ENCODE measurements at places on chromosomes 12 and 14.
A peak's percentile ranks its signal among the peaks of the same experiment; 100 is the strongest.

DNA sequence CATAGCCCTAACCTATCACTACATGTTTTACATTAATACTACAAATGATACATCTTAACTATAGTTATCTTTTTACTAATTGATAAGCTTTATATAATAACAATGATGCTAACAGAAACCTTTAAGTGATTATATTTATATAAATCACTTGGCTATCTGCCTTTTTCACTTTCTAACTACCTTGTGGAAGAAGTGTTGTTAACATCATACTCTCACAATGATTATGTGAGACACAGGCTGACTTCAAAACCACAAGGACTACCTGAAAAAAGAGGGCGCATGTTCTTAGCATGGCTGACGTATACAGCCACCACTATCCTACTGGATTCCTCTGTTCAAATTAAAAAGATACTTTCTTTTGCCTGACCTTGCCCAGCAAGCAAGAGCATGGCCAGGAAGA lies 135.3 kb upstream of the SOX5 start:
- no peak for DNase-seq

DNA sequence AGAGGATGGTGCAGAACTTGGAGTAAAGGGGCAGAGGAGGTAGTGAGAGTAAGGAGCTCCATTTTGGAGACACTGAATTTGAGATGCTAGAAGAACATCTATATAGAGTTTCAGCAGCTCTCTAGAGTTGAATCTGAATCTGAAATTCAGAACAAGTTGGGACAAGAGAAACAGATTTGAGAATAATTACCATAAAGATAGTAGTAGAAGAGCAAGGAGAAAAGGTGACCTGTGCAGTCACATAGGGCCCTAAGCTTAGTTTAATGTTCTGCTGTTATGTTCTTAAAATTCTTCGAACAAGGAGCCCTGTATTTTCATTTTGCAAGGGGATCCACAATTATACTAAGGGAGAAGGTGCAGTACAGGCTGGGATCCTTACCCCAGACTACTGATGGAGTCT lies 7.4 kb downstream of the REM2 start:
- no peak for DNase-seq

- peak; percentile 54 for DNase-seq
Measured at GRCh38 chr12:124497039-124497438, 70.4 kb downstream of the NCOR2 start.

- no peak for DNase-seq
Measured at GRCh38 chr14:79788346-79788745, 423.0 kb downstream of the DIO2 start.

DNA sequence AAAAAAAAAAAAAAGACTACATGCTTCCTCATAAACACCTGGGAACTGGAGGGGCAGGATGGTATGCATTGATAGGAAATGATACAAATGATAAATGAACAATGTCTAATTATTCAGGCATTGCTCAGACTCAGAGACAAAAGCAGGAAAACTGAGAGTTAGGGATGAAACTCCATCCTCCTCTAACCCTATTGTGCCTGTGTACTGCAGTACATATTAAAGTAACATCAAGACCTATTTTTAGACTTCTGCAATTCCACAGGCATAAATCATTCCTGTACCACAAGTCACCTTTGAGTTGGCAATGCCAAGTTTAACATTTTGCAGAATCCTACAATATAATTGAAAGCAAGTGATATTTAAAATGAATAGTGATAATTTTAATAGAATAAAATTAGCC lies 156.5 kb upstream of the USP15 start:
- no peak for DNase-seq

DNA sequence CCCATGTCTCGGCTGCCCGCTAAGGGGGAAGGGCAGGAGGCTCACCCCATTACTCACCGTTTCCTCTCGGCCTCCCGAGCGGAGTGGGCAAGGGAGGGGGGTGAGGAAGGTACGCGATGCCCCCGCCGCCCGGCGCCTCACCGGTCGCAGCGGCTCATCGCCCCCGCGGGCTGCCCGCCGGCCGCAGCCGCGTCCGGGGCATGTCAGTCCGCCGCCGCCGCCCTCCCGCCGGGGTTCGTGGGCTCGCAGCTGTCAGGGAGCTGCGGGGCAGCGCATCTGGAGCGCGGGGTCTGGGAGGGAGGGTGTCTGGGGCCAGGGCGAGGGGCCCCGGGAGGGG lies 461 bp downstream of the SLC8A3 start:
- DNase-seq, result peak; percentile 16

DNA sequence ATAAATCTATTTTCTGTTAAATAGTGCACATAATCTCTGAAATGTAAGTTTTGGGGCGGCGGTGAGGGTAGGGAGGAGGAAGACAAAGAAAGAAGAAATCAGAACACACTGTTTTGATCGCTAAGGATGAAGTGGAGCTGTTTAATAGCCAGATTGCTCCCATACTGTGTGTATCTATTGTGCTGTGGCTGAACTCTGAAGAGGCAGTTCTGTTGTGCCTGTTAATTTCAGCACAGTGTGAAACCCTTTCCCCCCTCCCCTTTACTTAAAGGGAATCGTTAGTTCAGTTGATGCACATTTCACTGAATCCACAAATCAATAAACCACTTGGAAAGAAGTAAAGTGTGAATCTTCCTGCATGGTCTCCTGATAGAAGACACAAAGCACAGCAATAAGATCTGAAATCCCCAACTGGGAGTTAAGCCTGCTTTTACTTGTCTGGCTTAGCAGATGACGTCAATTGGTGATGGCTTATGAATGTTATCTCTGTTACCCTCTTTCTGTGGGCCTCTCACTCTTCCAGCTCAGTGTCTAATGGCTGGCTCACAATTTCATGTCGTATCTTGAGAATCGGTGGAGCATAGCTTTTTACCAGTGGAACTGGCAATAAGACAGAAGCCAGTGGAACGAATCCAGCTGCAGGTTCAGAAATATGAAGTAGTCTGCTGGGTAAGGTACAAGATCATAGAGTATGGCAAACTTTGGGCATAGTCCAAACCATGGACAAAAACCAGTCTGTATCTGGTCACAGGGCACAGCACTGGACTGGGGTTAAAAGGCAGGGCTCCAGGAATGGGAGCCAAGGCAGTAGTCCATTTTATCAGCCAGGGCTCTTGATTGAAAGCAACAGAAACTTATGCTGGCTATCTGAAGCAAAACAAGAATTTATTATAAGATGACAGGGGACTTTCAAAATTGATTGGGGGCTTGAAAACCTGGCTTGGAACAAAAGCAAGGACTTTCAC lies 413.5 kb upstream of the SEL1L start:
- DNase-seq, result no peak

DNA sequence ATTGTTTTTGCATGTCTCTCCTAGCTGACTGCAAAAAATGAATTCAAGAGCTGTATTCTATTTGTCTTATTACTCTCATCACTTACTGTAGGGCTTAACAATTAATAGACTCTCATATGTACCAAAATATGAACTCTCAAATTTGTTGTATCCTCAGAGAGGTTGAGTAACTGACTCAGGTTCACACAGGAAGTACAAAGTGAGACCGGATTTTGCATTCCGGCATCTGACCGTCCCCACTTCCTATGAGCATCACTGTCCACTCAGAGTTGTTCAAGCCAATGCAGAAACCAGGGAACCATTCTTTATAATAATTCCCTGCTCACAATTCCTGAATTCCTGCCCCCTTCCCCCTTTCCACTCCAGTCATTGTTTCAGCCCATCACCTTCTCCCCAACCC lies 113.3 kb upstream of the AMIGO2 start:
- DNase-seq, result no peak

DNA sequence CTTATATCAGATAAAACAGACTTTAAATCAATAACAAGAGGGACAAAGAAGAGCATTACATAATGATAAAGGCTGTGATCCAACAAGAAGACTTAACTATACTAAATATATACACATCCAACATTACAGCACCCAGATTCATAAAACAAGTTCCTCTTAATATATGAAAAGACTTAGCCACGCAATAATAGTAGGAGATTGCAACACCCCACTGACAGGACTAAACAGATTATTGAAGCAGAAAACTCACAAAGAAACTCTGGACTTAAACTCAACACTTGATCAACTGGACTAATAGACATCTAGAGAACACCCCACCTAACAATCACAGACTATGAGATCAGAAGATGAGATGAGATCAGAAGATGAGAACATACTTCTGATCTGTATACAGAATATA lies 5.7 kb upstream of the CLEC14A start:
- no peak for DNase-seq

GRCh38 chr12:132490422-132491137 lies 629 bp downstream of the FBRSL1 start:
- no peak for DNase-seq

DNA sequence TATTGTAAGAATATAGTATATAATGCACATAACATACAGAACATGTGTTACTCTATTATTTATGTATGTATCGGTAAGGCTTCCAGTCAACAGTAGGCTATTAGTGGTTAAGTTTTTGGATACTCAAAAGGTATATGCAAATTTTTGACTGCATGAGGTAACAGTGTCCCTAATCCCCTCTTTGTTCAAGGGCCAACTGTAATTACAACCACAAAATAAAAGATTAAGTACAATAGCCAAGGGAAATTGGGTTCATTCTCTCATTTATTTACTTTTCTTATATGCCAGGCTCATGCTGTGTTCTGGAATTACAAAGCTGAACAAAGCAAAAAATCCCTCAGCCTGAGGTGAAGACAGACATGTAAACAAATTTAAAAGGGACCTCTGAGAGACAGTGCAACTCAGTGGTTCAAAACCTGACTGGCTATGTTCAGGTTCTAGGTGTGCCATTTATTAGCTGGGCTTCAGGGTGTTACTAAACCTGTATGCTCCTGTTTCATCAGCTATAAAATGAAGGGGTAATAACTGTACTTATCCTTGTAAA lies 43.4 kb upstream of the TSPAN8 start:
- DNase-seq, result no peak

DNA sequence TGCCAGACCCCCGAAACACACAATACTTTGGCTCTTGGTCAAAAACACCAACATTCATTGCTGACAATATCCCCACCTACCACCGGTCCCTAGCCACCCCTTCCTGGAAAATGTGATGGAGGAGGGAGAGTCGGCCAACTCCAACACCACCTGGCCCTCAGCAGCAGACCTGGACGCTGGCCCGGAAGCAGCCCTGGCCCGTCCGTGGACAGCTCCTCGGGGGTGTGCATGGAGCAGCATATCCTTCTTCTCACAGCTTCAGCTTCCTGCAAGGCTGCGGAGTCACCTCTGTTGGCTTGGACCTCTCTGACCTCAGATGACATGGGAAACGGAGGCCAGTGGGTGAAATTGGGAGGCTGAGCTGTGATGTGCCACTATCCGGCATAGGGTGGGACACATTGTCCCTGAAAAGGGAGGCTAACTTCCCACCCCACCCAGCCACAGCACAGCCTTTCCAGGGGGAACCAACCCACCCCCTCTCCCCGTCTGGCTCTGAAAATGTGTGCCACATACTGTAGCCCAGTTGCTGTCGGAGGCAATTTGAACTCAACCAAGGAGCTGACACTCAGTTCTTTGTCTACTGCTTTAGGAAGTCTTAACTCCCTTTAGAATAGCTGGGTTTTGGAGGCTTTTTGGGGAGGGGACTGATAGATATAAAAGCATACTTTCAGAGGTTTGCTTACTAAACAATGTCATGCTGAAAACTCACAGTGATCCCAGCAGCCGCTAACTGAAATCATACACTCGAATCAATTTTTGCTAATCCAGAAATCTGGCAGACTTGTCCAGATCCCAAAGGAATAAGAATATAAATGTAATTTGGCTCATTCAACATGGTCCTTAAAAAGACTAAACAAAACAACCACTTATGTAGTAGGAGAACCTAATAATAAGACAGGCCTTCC lies 43.1 kb upstream of the LTA4H start:
- DNase-seq, result no peak

- peak; percentile 26 for DNase-seq
Measured at GRCh38 chr14:89332031-89332430, 85.0 kb downstream of the FOXN3 start.
